C1 segment of cervical spinal cord (tissue), 14 donors: ENCODE measurements at places on chromosomes 4 and X.

GRCh38 chr4:23855912-23856605, 33.8 kb downstream of the PPARGC1A start:
- no peak for DNase-seq

GRCh38 chrX:143869018-143869417, 14.9 kb upstream of the UBE2NL start:
- DNase-seq: no peak

GRCh38 chr4:140243278-140243753, 89.3 kb upstream of the MAML3 start:
- DNase-seq: no peak

DNA sequence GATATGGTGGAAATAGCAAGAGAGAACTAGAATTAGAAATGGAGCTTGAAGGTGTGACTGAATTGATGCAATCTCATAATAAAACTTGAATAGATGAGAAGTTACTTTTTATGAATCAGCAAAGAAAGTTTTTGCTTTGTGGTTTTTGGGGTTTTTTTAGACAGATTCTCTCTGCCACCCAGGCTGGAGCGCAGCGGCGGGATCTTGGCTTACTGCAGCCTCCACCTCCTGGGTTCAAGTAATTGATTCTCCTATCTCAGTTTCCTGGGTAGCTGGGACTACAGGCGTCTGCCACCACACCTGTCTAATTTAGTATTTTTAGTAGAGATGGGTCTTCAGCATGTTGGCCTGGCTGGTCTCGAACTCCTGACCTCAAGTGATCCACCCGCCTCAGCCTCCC, 23.7 kb upstream of the NEIL3 start:
- DNase-seq: no peak

GRCh38 chrX:23436875-23437274, 102.2 kb downstream of the PTCHD1 start:
- DNase-seq: no peak

DNA sequence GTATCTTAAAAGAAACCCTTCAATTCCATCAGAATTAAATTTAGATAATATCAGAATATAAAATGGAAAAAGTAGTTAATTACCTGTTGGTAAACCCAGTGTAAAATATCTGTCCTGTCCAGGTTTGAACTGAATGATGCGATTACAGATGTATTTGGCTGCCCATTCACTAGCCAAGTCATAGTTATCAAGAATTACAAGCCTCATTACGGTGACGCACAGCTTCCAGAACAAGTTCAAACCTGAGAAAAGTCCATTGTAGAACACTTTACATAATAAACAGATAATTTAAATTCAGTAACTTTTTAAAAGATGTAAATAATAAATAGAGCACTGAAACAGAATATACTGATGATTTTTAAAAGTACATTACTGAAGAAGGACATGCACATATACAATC, 4.4 kb downstream of the GNPDA2 start:
- no peak for DNase-seq

DNA sequence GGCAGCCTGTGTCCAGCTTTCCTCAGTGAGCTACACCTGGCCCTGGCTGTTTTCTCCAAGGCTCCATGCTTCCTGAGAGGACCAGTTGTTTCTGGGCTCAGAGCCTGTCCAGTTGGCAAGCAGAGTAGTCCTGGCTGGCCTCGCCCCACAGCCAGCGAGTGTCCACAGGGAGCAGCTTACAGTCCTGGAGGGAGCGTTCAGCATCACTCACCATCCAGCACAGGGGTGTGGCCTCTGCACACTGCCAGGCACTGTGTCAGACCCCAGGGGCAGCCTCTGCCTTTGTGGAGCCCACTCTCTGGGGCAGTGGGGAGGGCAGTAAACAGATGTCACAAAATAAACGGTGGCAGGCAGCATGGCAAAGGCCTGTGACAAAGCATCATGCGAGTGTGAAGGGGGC, 23.9 kb downstream of the EVC start:
- DNase-seq: no peak

GRCh38 chr4:56662782-56663468, 18.2 kb downstream of the HOPX start:
- no peak for DNase-seq

- DNase-seq: no peak
Measured at GRCh38 chr4:8738471-8738931, 133.1 kb downstream of the HMX1 start.

GRCh38 chr4:87388901-87389300, 2.1 kb downstream of the HSD17B11 start:
- DNase-seq: no peak

DNA sequence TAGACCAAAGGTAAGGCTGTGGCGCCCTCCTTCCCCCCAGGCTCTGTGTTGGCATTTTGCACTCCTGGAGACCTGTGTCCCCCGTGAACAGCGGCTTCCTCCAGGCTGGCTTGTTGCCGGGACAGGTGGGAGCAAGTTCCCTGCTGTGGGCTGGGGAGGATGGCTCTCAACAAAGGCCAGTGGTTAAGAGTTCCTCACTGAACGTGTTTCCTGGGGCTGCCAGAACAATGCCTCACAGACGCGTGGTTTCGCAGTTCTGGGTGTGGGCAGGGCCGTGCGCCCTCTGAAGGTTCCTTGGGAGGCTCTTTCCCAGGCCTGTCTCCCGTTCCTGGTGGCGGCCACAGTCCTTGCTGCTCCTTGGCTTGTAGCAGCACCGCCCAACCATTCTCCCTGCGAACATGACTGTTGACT, 33.4 kb downstream of the NELFA start:
- no peak for DNase-seq

GRCh38 chr4:139131209-139131870, 45.7 kb downstream of the ELF2 start:
- DNase-seq: no peak

- no peak for DNase-seq
Measured at GRCh38 chr4:127491571-127491970, 141.2 kb upstream of the INTU start.

GRCh38 chrX:102129473-102129872, 4.0 kb downstream of the TCEAL2 start:
- no peak for DNase-seq

GRCh38 chr4:173167758-173168395, 734 bp upstream of the GALNT7 start:
- DNase-seq: no peak

DNA sequence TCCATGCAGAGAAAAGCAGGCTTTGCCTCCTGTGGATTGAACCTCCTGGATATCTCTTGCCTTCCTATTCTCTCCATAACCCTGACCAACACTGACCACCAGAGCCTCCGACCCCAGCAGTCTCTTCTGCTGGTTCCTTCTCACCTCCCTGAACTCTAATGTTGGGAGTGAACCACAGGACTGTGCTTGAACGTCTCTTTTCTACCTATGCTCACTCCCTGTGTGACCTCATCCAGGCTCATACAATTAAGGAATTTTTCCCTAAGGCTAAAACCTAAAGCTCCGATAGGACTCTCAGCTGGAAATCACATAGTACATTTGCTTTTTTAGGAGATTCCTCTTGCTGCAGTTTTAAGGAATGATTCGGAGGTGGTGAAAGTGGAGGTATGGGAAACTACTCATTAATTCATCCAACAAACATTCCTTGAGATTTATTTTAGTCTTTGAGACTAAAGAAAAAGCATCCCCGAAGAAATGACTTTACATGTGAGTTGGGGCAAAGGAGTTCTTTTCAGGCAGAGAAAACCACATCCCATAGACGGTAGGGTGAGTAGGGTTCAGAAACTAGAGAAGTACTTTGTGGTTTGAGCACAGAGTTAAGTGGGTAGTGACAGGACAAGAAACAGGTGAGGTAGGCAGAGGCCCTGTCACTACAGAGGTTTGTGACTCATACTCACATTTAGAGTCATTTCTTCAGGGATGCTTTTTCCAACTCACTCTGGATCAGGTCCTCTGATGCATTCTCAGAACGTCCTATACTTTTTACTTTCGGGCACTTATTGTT, 30.8 kb downstream of the NDNF start:
- no peak for DNase-seq

DNA sequence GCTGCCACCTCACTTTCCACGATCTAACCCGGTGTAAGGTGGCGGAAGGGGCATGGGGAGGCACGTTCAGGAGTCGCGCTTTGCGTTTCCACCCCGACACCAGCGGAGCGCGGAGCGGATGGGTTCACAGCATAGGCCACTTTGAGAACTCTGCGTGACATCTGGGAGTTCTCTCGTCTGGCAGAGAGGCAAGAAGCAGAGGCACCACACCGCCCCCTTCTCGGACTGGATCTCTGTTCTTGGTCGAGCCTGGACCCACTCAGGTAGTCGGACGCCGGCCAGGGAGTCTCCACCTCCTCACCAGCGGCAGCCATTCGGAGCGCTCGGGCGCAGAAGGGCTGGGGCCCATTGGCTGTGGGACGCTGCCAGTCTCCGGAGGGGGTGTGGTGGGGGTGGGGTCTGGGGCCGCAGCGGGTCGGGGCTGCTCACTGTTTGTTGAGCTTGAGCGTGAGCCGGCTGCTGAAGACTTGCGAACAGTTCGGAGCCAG, at the start of gene DACH2:
Gene DACH2, plus strand, starts transcription at position 428 of the 488 bp plus-strand sequence.
- peak; percentile 22 for DNase-seq

DNA sequence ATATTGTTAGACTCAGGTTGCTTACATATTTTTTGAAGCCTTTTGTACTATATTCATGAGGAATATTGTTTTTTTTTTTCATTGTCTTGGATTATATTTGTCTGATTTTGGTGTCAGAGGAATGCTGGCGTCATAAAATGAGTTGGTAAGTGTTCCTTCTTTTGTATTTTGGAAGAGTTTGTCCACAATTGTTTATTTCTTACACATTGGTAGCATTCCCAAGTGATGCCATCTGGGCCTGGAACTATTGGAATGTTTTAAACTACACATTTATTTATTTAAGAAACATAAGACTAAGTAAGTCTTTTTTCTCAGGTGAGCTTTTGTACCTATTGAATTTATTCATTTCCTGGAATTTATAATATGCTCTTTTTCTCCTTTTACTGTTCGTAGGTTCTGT, 107.6 kb downstream of the LARP1B start:
- DNase-seq: no peak

- no peak for DNase-seq
Measured at GRCh38 chr4:189780391-189780790, 160.3 kb upstream of the FRG1 start.

- no peak for DNase-seq
Measured at GRCh38 chr4:153792618-153793247, 3.9 kb upstream of the SFRP2 start.

DNA sequence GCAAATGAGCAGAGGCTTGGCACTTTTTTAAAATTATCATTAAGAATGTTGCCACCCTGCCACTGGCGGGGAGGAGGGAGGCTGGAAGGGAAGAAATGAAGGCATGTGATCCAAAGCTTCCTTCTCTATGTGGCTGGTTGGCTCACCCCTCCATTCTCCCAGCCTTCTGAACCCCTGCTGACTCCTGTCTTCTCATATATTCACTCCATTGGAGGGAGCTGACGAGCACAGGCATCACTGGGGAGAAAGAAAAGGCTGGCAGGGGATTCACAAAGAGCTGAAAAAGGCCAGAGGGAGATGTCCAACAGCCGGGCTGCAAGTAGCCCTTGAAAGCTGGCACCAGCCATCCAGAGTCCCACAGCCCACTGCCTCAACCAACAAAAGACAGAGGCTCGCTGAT, 495.6 kb downstream of the BCOR start:
- no peak for DNase-seq

- DNase-seq: no peak
Measured at GRCh38 chrX:22278375-22278774, 5.7 kb downstream of the CBLL2 start.

DNA sequence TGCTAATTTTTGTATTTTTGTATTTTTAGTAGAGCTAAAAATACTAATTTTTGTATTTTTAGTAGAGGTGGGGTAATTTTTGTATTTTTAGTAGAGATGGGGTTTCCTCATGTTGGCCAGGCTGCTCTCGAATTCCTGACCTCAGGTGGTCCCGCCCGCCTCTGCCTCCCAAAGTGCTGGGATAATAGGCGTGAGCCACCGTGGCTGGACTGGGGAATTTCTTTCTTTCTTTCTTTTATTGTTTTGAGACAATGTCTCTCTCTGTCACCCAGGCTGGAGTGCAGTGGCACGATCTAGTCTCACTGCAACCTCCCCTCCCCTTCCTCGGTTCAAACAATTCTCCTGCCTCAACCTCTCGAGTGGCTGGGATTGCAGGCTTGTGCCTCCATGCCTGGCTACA, 83.0 kb downstream of the FAM193A start:
- DNase-seq: no peak

- DNase-seq: no peak
Measured at GRCh38 chrX:134462927-134463326, 3.0 kb downstream of the HPRT1 start.

- no peak for DNase-seq
Measured at GRCh38 chr4:128915544-128915943, 106.0 kb downstream of the JADE1 start.

GRCh38 chrX:68179355-68179754, 253.9 kb downstream of the OPHN1 start:
- DNase-seq: no peak

DNA sequence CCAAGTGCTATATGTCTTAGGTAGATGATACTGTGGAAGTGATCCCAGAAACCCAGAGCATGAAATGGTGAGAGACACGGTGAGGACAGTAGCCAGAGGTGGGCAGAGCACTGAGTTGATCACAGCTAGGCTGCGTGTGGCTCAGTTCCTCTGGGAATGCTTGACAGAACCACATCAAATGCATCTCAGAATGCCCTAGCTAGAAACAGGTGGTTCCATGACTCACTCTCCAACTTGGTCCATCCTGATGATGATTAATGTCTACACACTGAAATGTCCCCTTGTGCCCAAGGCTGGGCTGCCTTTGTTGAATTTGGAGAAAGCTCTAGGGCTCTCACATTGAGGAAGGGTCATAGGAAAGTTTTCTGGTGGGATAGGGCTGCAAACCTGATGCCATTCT, 113.6 kb downstream of the ZNF518B start:
- DNase-seq: no peak

DNA sequence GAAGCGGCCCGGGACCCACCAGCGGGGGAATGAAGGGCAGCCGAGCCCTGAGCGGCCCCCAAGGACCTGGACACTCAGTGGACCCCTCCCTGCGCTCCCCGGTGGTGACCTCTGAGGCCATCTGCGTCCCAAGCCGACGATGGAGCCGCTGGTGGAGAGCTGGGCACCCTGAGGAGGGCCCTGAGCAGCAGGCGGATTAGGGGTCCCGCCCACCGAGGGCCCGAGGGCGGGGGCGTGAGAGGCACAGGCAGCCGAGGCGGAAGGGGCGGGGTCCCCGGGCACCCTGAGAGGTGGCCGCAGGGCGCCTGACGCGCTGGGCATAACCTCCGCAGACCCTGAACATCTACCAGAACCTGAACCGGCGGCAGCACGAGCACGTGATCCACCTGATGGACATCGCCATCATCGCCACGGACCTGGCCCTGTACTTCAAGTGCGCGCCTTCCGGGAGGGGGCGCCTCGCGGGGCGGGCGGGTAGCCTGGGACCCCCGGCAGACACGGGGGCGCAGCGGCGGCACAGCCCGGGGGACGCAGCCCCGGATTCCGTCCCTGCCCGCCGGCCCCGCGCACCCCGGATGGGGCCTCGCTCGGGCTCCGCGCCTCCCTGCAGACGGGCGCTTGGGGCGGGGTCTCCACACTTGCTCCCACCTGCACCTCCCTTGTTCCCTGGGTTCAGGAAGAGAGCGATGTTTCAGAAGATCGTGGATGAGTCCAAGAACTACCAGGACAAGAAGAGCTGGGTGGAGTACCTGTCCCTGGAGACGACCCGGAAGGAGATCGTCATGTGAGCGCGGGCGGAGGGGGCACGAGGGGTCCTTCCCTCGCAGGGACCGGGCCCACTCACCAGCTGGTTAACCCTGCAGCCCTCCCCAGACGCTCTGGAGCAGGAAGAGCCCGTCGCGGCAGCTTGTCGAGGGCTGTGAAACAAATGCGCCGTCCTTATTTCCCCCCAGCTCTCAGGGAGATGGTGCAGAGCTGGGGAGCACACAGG, 10.3 kb downstream of the ATP5ME start:
- no peak for DNase-seq

GRCh38 chrX:133419911-133420310, 4.6 kb upstream of the GPC4 start:
- no peak for DNase-seq
